Activated CD4-positive, alpha-beta T cell treated with anti-CD3 and anti-CD28 coated beads, Interleukin-2, amount 50 U/mL, for 24 hours (primary cell): ENCODE measurements at places on chromosomes 1 and 21.

DNA sequence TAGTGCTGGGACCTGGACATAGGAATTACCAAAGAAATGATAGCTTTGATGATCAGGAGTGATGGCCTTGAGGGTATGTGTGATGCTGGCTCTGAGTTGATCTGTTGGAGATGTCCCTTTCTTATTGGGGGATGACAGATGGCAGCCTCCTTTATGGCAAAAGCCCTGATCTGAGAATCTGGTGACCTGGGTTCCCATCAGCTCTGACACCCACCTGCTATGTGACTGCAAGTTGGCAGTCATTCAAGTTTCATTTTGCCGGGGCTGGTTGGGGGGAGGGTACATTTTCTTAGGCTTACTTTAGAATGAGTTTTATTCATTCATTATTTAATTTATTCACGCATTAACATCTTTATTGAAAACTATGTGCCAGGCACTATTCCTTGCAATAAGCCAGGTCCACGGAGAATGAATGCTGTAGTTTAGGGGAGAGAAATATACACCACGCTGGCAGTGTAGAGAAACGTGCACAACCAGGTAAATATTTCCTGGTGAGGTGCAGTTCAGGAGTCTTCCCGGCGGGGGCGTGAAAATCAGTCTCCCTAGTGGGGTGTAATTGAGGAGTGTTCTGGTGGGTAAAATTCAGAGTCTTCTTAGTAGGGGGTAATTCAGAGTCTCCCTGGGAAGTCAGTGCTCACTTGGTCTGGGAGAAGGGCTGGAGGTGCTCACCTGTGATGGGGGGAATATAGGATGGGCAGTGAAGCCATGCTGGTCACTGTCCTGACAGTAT lies 401.3 kb downstream of the CAMTA1 start:
- DNase-seq: no peak

DNA sequence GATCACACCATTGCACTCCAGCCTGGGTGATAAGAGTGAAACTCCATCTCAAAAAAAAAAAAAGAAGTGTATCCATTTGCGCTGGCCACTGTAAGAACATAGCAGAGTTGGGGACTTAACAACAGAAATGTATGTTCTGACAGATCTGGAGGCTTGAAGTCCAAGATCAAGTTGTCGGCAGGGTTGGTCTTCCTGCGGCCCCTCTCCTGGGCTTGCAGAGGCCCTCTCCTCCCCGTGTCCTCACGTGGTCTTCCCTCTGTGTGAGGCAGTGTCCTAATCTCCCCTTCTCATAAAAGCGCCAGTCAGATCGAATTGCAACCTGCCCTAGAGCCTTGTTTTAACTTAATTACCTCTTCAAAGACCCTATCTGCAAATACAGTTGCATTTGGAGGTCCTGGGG lies 52.6 kb downstream of the MT1HL1 start:
- no peak for DNase-seq

DNA sequence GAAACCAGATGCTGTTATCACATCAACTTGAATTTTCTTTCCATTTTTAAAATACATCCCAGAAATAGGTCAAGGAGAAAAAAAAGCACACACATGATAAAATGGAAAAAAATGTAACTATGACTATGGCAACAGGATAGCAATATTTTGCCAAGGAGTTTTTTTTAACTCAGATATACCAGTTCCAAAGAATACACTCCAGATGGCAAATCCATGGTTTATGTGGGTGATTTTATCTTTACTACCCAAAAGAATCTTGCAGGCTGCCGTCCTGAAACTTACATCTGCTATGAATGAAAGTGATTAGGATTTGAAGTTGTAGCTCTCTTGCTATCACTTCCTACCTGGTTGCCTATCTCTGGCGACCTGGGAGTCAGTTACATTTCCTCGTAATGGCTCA lies 91.0 kb upstream of the PLPPR4 start:
- no peak for DNase-seq

GRCh38 chr1:205391386-205391785 lies 30.5 kb downstream of the LEMD1 start:
- DNase-seq: no peak

- no peak for DNase-seq
Observed at GRCh38 chr1:154716011-154716410, 108.0 kb upstream of the ADAR start.

DNA sequence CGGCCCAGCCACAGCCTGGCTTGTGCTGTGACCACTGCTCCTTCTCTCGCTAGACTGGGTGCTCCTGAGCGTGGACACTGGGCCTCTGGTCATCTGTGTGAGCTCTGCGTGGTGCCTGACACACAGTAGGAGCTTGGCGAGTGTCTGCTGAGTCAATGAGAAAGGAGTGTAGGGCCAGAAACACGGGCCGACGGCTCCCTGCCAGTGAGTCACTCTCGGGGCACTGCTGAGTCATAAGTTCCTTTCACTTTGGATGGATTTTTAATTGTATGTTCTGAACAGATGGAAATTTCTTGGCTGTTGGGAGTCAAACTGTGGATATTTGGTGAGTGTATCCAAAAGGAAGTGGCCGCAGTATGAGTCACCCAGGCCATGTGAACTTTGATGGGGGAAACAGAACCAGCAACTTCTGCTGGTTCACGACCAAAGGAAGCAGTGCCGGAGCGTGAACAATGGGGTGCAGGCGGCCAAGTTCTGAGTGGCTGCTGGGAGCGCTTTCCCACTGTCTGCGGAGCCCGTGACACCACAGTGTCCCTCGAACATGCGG lies 41.0 kb upstream of the COL18A1 start:
- DNase-seq: no peak

DNA sequence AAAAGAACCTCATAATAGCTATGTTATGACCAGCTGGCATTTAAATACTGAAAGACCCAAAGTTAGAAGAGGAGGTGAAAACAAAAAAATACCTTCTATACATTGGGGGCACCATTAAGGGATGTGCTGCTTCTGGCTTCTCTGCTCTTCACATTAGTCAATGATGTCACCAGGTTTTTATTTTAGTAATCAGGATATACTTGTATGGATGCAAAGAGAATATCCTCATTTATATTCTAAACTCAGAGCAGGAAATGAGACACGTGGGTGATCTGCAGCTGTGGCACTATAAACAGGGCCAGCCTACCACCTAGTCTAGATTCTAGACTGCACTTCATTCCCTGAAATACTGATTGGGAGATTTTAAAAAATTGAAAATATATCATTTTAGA lies 51.2 kb downstream of the WLS start:
- DNase-seq: no peak
